Foreskin fibroblast (primary cell): ENCODE measurements at places on chromosomes 5 and 9.

DNA sequence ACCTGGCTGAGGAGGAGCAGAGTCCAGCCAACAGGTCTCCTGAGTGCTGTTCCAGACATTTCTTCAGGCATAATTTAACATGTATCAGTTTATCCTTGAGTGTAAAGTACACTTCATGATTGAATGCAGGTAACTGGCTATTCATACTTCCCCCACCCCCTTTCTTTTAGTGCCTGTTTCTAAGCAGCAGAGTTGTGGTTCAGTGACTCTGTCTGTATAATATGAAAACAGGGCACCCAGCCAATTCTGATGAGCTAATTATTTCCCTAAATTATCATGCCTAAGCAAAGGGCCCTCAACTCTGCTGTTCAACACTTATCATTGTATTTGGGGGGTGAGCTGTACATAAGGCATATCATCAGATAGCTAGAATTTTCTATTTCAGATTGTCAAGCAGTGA, 51.9 kb upstream of the ZSWIM6 start:
- DNase-seq, result peak; percentile 92

DNA sequence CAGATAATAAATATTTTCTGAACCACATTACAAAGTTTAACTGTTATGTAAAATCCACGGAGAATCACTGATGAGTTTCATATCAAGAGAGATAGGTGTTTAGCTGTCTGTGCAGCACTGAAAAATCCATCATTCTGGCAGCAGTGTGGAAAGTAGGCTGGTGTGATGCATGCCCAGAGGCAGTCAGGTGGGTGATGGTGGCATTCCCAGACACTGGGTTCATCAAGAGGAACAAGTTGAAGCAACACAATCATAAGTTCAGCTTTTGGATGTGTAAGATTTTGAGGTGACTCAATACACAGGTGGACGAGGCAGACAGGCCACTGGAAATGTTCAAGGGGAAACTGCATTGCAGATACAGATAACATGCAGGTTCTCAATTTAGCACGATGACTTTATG, 11.9 kb downstream of the DNAH5 start:
- DNase-seq, result no peak

GRCh38 chr5:169763376-169764017, 126.4 kb downstream of the DOCK2 start:
- no peak for DNase-seq

DNA sequence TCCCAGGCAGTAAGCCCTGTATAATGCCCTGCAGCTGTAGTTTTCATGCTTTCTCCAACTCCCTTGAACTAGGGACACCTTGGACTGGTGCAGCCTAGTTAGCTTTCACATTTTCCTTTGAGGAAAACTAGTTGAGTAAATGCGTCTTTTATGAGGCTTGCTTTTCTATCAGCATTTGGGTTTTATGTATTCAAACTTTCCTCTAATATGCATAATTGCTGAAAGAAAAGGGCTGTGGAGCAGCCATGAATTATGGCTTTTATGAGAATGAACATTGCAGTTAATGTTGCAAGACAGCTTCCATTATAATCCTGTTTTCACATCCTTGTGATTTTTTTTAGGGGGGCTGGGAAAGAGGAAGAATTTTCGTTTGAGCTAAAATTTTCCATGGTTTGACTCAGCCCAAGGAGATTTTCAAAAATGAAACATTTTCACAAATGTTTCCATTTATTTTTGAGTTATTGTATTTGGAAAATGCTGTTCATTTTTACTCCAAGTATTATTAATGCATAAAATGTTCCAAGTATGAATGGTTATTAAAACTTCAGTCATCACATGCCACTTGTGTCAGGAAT, 57.9 kb upstream of the PPP3R2 start:
- DNase-seq, result no peak

- no peak for DNase-seq
These were observed 68.5 kb downstream of the SPTLC1 start for GRCh38 chr9:92046676-92047075.

- DNase-seq, result no peak
These were observed 110.7 kb downstream of the PLK2 start for GRCh38 chr5:58348996-58349728.
